NCI-H187 (cell line): ENCODE measurements at places on chromosomes 3 and 15.

DNA sequence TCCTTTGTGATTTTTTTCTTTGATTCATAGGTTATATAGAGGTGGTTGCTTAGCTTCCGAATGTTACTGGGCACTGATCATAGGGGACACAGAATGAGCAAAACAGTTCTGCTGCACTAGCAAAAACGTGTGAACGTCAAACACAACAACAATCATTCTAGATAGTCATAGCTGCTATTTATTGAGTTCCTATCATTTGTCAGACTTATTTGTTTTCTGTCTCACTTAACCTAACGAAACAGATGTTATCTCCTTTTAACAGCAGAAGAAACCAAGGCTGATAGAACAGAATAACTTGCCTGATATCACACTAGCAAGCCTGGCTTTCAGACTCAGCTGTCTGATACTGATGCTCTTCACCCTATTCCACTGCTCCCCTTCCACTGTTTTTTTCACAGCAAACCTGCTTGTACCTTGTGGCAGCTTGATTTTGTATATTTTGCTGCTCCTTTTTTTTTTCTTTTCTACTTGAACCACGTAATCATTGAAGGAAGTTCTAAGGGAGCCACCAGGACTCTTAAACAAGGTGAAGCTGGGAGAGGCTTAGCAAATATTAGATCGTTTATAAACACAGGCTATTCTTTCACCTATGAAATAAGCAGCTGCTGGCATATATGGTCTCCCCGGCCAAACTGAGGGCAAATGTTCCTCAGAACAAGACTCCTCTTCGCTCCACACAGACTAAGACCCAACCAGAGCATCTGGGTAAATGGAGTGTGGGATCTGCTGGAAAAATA is 78.8 kb downstream of the MCF2L2 start:
- no peak for DNase-seq

DNA sequence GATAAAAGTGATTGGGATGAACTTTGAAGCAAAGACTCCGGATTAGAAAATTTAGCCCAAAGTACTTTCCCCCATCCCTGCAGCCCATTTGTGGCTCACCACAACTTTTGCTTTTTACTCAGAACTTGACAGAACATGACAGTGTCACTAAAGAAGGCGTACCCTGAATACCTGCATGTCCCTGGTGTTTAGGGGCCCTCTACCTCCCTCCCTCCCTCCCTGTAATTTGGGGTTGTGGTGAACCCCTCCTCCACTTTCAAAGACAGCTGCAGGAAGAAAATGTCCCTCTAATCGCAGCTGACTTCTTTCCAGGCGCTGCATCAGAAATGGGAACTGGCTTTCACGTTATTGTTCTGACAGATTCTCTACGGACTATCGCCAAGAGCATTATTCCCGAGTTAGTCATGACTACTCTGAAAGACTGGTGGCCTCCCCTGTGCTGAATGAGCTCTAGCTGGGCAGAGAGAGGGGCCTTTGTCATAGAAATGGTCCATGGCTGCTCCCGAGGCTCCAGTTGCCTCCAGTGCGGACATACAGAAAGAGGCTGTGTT is 93.2 kb upstream of the ARHGEF3 start:
- DNase-seq, result no peak

DNA sequence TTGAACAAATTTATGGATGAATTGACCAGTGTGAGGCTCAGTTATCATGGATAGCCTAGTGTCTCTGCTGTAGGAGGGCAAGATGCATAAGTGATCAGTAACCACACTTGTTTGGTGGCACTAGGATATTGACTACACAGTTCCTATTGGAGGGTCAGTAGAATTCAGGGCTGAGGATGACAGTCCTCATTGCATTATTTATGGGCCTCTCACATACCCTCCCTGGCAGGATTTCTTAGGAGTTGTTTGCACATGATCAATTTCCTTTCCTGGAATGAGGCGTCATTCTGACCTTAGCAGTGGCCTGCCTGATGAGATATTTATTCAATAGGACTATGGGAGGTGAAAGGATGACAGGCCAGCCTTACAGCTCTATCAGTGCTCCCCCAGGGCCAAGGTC is 125.1 kb upstream of the AGBL1 start:
- no peak for DNase-seq

- no peak for DNase-seq
These were observed 6.7 kb downstream of the COPS2 start for GRCh38 chr15:49148727-49149126.

- no peak for DNase-seq
These were observed 173.5 kb downstream of the TNIK start for GRCh38 chr3:171286580-171287249.

- no peak for DNase-seq
These were observed 97.1 kb downstream of the ERC2 start for GRCh38 chr3:56370991-56371775.

GRCh38 chr3:94117729-94118128 is 54.9 kb downstream of the NSUN3 start:
- no peak for DNase-seq
